ENCODE measurements at places on chromosomes 5 and 9.

DNA sequence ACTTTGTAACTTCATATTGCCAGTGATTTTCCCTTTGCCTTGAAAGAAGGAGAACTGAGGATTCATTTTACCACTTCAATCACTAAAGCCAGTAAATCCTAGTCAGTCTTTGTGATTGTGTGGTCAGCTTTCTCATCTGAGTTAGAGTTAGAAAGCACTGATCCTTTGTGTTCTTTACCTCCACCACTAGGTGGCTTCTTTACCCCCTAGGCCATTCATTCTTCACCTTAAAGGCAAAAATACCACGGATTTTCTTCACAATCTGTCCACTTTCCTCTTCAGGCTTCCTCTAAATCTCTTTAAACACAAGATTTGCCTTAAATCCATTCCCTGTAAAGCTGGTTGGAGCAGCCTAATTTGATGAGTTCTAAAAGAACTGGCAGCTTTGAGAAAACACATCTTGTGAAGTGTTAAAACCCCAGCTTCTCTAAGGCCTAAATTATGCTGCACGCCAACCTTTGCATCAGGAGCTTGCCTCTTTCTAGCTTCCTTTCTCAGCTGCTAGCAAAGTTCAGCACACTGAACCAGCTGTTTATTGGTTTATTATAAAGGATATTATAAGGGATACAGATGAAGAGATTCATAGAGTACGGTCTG lies 20.4 kb downstream of the BDP1 start:
- DNase-seq = no peak

DNA sequence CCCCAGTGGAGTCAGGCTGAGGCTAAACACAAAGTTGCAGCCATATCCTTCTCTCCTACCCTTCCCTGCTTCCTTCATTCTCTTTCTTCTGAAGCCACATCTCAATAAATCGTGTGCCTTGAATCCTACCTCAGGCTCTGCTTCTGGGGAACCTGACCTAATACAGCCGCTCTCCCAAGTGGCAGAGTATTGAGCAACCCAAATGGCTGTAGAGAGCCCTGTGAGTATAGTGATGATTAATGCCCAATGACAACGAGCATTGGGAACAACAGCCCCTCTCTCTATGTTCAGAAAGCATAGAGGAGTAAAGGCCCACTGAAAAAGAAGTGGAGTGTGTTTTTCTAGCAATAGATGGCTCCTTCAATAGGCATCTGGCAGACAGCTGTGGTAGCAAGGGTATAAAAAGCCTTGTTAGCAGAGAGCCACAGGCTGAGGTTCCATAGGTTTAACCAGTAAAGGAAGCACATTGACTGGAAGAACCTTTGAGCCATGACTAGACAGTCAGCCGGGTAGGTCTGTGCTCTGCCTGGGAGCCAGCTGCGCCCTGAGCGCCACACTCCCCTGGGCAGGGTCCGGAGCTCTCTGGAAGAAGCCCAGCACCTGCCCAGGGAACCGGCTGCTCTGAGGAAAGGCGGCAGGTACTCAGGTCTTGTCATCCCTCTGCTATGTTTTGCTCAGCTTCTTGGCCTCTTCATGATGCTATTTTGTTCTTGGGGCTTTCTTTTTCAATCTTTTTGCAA lies 22.6 kb upstream of the HSPA9 start:
- no peak for DNase-seq

DNA sequence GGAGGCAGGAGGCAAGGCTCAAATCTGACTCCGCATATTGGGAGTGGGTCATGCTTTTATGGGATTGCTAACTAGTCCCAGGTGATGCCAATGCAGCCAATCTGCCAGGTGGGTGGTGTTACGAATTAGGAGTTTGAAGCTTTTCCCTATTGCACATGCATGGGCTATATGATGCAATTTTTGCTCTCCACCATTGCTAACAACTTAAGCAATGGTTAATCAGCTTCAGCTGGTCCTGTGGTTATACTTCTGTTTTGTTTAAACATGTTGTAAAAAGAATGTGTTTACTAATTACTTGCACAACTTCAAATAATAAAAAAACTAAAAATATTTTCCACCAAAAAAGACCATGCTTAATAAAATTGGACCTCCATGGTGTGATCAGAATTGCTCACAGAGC lies 55.7 kb downstream of the SHC3 start:
- no peak for DNase-seq

DNA sequence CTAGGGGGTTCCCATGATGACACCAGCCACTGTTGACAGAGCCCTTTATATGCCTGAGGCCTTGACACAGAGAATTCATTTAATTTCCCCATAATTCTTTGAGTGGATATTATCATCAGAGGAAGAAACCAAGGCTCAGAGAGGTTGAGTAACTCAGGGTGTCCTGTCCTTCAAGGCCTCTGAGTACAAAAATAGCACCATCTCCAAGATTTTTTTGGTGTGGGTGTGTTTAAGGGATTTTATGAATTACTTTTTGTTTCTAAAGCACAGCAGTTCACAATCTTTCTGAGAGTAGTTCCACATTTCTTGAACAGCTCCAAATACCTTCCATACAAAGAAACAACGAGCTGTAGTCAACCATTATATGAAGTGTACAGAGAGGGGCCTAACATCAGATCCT lies 6.2 kb upstream of the GSN start:
- DNase-seq = no peak

- DNase-seq = peak; percentile 97
Observed at GRCh38 chr5:123813937-123814624, 302.1 kb downstream of the CSNK1G3 start.
